ENCODE measurements at places on chromosomes 4 and X. TPM values are rescaled to one million over a fixed set of nuclear protein-coding genes. Genes with fewer than 3 reads are reported as not detected.

DNA sequence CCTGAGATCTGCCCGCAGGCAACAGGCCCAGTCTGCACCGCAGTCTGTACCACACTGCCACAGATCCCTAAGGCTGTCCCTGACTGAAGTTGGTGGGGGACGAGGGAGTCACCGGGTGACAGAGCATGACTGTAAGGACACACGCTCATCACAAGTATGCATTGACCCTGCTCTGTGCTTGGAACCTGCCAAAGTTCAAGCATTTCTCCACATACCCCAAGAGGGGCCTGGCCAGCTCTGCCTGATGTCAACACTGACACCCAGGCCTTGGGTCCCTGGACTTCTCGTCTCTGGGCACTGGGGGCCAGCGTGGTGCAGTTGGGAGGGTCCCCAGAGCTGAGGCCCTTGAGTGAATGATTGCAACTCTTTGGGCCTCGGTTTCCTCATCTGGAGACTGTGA lies 7.9 kb downstream of the BLOC1S4 start:
- no peak for DNase-seq

DNA sequence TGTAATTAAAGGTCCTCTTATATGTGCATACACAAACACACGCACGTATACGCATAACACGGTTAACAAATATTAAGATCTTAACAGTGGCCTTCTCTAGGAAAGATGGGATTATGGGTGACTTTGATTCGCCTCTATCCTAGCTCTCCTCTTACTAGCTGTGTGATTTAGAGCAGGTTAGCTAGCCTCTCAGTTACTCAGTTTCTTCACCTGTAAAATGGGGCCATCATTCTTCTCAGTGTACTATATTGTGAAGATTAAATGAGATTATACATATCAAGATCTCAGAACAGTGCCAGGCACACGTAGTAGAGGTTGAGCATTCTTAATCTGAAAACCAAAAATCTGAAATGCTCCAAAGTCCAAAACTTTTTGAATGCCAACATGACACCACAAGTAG lies 159.3 kb downstream of the BCOR start:
- no peak for DNase-seq

- no peak for DNase-seq
Observed at GRCh38 chr4:139460565-139460964, 6.6 kb downstream of the RAB33B start.

- peak; percentile 58 for DNase-seq
Observed at GRCh38 chrX:53263597-53264094, 17.7 kb downstream of the IQSEC2 start.

DNA sequence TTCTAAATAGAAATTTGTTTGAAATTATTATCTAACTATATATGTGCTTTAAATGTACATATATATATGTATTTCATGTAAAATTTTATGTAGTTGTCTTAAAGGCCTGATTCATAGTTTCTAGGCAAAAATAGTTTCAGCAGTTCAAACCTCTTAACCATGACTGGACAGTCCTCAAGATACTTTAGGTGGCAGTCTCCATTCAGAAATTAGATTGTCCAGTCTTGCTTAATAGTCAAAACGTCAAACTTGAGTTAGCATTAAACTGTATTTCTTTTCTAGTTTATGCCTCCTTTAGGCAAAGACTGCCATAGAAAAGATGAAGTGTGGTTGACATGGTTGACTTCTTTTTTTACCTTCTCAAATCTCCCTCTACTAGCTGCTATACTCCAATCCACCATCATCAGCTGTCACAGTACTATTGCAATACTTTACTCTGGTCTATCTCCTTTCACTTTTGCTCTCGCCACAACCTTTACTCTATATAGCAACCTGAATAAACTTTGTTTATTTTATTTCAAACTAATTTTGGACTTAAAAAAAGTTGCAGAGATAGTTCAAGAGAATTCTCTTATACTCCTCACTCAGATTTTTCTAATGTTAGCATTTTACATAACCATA lies 395.6 kb upstream of the DIPK2B start:
- no peak for DNase-seq

GRCh38 chrX:155751131-155751530 lies 130.0 kb upstream of the VAMP7 start:
- DNase-seq, result no peak

- DNase-seq, result no peak
Observed at GRCh38 chrX:50629774-50630173, 159.1 kb upstream of the DGKK start.

MAGEA4 gene
- polyA plus RNA-seq, result not detected

MAGEB1 gene
- not detected for polyA plus RNA-seq
